ENCODE measurements at places on chromosomes 1 and 21.

DNA sequence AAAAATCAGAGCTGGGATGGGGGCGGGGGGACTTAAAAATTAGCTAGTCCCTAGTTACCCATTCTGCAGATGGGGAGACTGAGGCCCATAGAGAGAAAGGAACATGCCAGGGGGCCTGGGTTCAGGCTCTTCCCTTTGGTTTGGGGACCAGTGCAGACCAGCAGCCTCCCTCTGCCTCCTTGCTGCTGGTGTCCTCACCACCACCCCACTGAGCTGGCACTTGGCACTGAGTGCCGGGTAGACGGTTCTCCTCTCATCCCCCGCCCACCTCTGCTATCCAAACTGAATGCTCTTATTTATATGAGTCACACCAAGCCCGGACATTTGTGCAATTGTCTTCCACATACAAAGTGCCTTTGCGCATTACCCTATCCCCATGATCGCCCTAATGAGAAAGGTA lies 39.2 kb downstream of the CAMK2N1 start:
- no peak for DNase-seq

DNA sequence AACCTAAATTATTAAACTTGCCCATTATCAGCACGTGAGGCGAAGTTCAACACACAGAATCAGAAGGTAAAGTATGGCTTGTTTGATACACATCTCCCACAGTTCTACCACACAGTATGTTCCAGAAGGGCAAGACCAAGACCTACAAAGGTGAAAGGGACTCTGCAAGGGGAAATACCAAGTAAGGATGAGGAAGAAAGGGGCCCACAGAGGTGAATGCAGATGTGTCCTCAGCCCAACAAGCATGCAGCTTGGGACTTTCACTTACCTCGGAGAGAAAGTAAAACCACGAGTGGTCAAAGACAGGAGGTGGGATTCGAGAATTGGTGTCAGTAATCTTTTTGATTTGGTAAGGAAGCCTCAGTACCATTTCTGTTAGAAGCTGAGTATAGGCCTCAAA lies 85.8 kb downstream of the UBR4 start:
- DNase-seq: no peak

DNA sequence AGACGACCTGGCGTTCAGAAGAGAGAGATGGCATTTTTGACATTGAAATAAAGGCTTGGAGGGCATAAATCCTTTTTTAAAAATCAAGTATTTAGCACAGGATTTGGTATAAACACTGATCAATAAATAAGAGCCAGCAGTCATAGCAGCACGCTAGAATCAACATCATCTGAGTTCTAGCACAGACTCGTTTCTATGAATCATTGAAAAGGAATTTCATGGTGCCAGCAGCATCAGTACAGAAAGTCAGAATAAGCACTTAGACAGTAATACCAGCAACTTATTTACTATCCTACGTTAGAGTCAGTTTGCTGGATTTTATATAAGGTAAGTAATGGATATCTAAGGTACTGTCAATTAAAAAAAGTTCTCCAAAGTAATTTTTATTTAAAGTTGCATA lies 119.3 kb downstream of the HLCS start:
- DNase-seq: no peak

- DNase-seq: peak; percentile 19
Measured at GRCh38 chr21:45551783-45552695, 9.8 kb upstream of the SLC19A1 start.

DNA sequence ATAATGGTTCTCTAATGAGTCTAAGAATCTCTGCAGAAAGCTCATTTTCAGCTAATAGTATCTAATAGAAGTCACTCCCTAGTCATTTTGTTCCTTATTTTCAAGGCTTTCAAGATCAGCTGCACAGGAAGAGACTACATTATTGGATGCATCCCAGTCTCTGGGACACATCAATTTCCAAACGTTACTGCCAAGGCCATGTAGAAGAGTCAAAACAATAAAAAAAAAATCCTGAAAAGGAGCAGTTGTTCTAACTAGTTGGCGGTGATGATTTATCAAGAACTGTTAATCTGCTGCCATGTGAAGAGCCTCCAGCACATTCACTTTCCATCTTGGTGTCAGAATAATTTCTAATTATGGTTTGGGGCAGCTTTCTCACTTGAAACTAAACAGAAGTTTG lies 5.7 kb downstream of the DDAH1 start:
- no peak for DNase-seq

Measured in left hindlimb (tissue), 1 donor.